ENCODE measurements at places on chromosomes 6 and 20.

GRCh38 chr6:145060714-145061113 is 674.6 kb downstream of the EPM2A start:
- DNase-seq: no peak

DNA sequence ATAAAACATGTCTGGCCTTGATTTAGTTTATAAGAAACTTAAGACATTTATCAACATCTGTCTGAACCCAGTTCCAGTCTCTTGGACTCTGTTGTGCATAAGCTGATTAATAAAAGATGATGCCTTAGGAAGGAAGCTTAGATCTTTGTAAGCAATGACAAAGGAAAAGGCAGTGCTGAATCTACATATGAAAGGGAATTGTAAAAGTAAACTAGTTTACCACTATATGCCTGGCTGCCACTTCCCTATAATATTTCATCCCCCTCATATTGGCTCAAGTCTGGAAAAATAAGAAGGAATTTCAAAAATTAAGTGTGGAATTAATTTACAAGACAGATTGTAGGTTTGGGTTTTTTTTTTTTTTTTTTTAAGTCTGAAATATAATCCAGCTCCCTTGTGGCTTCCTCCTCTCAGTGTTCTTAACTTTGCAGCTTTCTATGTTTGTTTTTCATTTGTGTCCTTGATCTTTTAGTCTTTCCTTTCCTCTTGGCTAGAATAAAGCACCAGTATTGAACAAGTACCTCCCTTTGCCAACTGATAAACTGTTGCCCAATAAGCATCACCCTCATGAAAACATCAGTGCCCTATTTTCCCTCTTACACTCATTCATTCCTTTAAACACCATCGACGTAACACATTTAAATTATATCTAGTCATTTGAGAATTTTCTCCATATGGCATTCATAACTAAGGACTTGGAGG is 146.7 kb upstream of the TBX18 start:
- no peak for DNase-seq

GRCh38 chr20:38083338-38084048 is 49.9 kb downstream of the RPRD1B start:
- no peak for DNase-seq

GRCh38 chr6:111845441-111845871 is 27.8 kb downstream of the FYN start:
- DNase-seq: no peak

GRCh38 chr6:110075406-110075805 is 97.3 kb downstream of the GPR6 start:
- DNase-seq: no peak

Data from hypothalamus (tissue), 51 donors.